Stimulated activated memory B cell treated with anti-CD40 and anti-IgM and Interleukin-4, amounts not matched to agents 10 μg/mL and 1 μg/mL and 100 μg/mL, for 72 hours (primary cell): ENCODE measurements at places on chromosomes 3 and 15.

DNA sequence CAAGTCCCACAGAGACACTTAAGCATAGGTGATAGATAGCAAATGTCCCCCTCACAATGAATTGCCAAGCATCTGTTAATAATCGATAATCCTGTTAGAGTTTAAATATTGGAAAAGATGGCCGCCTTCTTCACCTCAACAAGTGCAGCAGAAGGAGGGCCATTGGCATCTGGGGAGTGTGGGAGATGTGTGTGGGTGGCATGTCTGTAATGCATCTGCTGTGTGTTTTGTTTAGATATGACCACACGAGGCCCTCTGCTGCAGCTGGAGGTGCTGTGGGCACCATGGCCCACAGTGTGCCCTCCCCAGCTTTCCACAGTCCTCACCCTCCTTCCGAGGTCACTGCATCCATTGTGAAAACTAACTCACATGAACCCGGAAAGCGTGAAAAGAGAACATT, 12.9 kb downstream of the MKRN2 start:
- ATAC-seq: no peak

DNA sequence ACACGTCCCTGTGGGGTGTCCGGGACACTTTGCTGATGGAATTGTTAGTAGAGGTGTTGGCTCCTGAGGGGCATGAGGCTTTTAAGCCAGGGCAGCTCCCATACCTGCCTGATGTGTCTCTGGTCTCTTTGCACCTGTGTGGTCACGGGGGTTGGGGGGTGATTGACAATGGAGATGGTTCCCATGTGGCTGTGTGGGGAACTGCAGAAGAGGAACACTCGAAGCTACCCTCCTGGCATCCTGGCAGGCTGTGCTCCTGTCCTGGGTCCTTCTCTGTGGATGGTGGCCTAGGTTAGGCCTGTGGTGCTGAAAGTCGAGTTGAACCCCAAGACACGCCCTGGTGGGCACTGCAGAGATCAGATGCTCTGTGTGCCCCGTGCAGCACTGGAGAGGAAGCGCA, 73.4 kb downstream of the HMCES start:
- ATAC-seq: no peak

GRCh38 chr3:113719758-113720157, 23.3 kb upstream of the USF3 start:
- ATAC-seq: no peak

- peak; percentile 62 for ATAC-seq
Measured at GRCh38 chr3:4350789-4351163, 47.6 kb downstream of the SETMAR start.

GRCh38 chr3:104460477-104461406, 906.0 kb upstream of the ALCAM start:
- no peak for ATAC-seq

- ATAC-seq: no peak
Measured at GRCh38 chr3:26915208-26915607, 292.6 kb downstream of the LRRC3B start.

DNA sequence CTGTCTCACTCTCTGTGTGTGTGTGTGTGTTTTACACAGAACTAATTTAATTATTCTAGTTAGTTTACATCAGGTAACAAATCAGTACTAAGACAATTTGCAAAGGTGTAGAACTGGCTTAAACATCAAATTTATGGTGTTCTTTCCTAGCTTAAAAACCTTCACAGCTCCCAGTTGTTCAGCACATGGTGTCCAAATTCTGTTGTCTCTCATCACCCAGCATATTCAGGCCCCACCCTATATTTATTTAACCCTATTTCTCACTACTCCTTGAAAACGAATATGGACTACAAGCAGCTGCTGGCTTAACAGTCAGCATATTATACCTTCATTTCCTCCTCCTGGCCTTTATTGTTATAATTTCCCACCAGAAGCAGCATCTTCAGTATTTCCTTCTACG, 1.2 kb downstream of the IL20RB start:
- no peak for ATAC-seq

GRCh38 chr15:90572893-90573292, 43.2 kb downstream of the CRTC3 start:
- ATAC-seq: no peak

- peak; percentile 48 for ATAC-seq
Measured at GRCh38 chr3:178676942-178677790, 140.9 kb downstream of the KCNMB2 start.

GRCh38 chr3:94308767-94309166, 245.9 kb downstream of the NSUN3 start:
- ATAC-seq: no peak

DNA sequence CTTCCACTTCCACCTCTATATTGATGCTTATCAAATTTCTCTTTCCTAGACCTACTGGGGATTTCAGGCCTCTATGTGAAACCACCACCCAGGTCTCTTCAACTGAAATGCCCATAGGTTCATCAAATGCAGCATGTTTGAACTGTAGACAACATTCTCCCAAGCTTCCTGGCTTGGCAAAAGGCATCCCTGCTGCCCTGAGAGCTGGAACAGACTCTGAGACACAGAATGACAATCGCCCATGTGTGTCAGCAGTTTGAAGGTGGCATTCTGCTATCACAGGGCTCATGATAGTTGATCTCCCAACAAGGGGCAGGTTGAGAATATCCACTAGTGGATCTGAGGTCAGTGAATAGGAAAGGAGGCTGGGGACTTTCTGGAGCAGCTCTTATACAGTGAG, 200.7 kb downstream of the RPLP1 start:
- ATAC-seq: no peak

DNA sequence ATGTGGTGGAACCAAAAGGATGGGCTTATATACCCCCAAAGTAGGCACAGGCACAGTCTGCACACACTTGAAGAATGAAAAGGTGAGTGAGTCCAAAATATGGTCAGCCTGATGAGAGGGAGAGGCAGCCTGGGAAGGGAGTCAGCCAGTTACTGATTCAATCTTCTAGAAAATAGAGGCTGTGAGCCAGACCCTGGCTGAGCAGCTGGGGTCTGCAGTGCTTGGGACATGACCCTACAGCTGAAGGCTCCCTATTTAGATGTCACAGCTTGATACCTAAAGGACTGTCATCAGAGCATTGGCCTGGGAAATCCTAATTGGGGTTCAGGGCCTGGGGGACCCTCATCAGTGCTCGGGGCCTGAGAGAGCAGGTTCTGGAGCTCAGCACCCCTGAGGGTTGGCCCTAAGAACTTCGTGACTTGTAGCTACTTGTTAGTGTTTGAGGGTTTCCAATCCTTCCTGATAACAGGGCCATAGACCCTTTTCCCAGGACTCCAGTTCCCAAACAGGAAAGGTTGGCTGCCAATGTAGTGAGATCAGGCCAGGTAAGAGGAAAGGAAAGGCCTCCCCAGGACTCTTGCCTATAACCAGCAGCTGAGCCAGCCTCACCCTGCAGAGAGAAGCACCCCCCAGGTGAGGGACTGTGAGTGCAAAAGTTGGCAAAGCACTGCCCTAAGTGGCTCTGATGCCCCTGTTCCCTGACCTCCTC, 54.7 kb upstream of the SLCO2A1 start:
- no peak for ATAC-seq

- no peak for ATAC-seq
Measured at GRCh38 chr3:72571052-72571451, 277.2 kb downstream of the SHQ1 start.

- ATAC-seq: no peak
Measured at GRCh38 chr3:9864200-9864927, 15.7 kb downstream of the CIDEC start.

DNA sequence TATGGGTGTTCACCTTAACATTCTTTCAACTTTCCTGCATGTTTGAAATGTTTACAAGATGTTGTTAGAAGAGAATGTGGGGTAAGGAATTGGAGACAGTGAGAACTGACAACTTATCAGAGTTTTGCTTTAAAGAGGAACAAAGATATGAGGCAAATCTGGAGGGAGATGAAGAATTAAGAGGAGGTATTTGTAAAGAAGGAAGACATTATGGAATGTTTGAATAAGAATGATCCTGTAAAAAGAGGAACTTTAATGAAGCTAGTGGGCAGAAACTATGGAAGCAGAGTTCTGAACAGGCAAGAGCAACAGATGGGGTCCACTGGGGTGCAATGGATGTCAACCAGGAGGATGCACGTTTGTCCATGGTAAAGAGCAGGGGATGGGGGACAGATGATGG, 27.7 kb downstream of the PLD1 start:
- ATAC-seq: no peak

GRCh38 chr3:123620343-123620742, 35.5 kb upstream of the HACD2 start:
- no peak for ATAC-seq

GRCh38 chr3:144556392-144556791, 584.8 kb downstream of the DIPK2A start:
- ATAC-seq: no peak
